ENCODE measurements at places on chromosomes 13 and 19.

DNA sequence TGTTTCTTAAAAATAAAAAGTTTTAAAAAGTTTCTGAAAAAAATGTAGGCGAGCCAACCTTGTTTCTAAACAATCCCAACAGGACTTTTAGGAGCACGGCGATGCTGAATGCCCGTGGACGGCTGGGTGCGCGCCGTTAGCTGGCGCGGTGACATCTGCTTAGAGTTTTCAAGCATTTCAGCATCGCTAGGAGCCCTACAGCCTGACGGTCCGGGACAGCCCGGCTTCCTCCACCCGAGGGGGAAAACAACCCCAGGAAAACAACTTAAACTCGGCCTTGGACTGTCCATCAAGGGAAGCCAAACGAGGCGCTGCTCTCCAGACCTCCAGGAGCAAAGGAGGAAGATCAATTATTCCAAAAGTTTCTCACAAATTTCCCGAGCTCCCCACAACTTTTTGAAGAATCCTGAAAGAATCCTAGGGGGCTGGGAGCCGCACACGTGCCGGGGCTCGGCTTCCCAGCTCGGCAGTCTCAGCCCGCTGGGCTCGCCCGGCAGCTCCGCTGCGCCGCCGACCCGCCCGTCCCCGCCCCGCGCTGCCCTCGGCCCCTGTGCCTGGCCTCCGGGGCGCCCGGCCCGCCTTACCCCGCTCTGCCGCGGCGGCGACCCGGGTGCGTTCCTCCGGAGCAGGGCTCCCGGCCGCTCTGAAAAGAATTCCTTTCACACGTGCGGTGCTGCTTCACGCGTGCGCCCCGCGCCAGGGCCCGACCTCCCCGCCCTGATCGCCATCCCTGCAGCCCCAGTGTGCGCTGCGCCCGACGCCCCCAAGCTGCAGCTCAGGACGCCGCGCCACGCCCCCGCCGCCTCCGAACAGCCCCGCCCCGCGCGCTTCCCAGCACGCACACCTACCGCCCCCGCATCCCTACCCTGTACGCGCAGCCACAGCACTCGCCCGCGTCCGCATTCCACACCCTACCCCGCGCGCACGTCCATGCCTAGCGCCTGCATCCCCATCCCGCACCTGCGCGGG, at the start of gene GJA3:
TSS of gene GJA3 (minus strand) at position 747 of the 969 bp plus-strand sequence. CDS start 17,764 bp downstream, outside the sequence.
- DNase-seq = no peak

- DNase-seq = no peak
These were observed 2.7 kb downstream of the GYS1 start for GRCh38 chr19:48990400-48990799.

DNA sequence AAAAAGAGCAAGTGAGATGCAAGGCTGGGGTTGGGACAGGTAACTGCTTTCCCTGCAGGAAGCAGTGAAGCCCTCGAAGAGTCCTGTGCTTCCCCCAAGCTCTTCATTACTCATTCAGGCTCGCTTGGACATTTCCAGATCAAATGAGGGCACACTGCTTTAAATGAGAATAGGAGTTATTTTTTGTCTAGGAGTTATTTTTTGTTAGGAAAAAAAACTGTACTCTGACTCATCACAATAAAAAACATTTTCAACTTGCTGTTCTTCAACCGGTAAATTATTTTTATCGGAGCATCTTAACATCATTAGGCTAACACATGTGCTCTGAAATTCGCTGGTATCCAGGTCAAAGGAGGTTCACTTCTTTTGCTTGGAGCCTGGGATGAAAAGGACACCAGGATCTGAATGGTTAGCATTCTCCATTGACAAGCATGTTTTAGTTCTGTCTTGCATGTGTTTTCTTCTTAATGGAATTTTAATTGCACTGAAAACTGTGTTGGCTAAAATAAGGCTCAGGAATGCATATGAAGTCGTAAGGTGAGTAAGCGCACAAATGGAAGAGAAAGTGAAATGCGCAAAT, 80.7 kb upstream of the STK24 start:
- DNase-seq = no peak

DNA sequence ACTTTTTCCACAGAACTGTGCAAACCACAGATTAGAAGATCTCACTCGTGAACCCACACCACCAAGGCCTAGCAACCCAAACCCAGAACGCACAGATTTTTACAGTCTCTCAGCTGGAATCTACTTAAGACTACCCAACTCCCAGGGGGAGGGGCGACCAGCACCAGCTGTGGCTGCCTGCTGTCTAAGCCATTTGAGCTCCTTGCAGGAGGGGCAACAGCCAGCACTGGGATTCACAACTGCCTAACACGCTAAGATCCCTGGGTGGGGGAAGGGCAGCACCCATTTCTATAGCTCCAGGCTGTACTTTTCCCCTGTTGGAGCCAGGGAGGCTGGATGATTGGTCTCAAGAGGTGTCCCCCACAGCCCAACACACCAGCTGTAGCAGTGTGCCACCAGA, 368.8 kb downstream of the SUCLA2 start:
- no peak for DNase-seq
